Activated CD4-positive, alpha-beta T cell treated with anti-CD3 and anti-CD28 coated beads, Interleukin-2, amount 50 U/mL, for 48 hours (primary cell): ENCODE measurements at places on chromosomes 16 and 17.

DNA sequence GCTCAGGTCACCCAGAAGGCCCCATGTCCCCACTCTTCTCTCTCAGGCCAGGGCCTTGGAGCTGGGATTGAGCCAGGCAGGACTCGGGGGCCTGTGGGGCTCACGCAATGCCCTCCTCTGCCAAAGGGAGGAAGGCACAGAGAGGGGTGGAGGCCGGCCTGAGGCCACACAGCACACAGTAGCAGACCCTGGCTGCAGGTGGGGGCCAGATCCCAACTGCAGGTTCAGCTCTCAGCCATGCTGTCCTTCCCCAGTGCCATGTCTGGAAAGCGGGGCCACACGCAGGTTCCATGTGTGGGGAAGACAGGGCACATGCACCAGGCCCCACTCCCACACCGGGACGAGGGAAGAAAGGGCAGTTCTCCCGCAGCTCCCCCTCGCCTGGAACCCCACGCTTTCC lies 33.3 kb upstream of the ZFPM1 start:
- no peak for DNase-seq

DNA sequence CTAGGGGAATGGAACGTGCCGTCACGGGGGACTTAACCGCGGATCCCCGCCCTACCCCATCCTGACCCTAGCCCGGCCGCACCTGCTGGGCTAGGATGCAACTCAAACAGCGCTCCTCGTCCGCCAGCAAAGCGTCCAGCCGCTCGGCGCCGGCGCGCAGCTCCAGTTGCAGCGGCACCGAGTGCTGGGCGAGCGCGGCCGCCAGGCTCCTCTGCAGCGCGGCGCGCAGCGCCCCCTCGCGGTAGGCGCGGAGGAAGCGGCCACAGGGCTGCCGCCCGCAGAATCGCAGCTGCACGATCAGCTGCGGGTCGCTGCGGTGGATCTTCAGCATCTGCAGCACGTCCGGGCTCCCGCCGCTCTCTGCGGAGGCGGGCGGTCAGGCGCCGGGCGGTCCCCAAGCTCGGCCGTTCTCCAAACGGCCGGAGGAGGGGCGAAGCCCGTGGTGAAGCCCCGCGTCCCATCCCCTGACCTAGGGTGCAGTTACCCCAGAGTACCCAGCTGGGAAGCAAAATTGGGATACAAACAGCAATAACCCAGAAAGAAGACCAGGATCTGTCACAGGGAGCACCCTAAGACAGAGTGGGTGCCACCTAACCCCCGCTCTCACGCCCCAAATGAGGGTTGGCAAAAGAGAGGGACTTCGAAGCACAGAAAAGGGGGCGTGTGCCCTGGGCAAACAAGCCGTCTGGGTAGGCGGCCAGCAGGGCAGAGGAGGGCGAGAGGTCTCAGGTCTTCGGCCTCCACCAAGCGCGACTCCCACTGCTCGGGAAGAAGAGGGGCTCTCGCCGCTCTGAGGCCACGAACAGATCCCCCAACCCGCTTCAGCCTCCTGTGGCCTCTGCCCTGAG lies 4.2 kb downstream of the TRADD start:
- peak; percentile 79 for DNase-seq

GRCh38 chr16:71610936-71611871 lies 14.8 kb upstream of the MARVELD3 start:
- peak; percentile 88 for DNase-seq

GRCh38 chr16:29769507-29769906 lies 8.5 kb upstream of the ZG16 start:
- no peak for DNase-seq

DNA sequence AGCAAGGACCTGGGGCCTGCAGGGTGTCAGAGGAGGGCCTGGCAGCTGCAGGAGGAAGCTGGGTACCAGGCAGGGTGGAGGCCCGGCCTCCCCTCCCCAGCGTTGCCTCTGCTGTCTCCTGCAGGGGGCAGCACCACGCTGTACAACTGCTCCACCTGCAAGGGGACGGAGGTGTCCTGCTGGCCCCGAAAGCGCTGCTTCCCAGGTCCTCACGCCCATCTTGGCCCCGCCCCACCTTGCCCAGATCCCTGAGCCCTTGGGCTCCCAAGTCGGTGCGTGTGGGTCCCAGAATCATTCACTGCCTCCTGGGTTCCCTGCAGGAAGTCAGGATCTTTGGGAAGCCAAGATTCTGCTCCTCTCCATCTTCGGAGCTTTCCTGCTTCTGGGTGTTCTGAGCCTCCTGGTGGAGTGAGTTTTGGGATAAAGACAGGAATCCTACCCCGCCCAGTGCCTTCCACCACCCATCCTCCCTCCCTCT lies 1.2 kb downstream of the TMEM95 start:
- DNase-seq: peak; percentile 92

- DNase-seq: no peak
Measured at GRCh38 chr16:31134625-31135534, 647 bp downstream of the PRSS8 start.

GRCh38 chr17:51347851-51348584 lies 87.7 kb downstream of the UTP18 start:
- no peak for DNase-seq

GRCh38 chr17:37562016-37562745 lies 47.0 kb downstream of the SYNRG start:
- no peak for DNase-seq

DNA sequence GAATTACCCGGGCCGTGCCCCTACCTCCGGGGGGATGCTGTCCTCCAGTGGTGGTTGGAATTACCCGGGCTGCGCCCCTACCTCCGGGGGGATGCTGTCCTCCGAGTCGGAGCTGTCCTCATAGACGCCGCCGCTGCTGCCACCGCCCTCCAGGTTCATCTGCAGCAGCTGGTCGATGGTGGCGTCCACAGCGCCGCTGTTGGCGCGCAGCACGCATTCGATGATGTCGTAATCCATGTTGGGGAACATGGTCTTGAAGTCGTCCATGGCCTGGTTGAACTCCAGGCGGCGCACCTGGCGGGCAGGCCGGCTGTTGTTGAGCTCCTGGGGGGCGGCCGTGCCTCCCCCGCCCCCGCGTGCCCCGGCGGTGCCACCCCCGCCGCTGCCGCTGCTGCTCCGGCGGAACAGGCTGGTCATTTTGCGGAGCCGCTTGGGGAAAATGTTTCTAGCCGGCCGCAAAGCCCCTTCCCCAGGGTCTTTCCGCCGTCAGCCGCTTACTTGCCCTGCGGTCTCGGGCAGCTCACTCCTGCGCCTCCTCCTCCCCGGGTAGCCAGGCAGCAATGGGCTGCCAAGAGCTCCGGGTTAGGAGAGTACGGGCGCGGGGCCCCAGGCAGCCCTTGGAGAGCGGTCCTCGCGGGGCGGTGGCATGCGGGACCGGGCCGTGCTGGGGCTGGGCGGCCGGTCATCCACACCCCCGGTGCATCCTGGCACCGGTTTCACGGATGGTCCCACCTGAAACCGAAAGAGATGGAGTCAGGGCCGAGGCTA lies 35.5 kb upstream of the MRPS23 start:
- DNase-seq: no peak

- peak; percentile 94 for DNase-seq
Measured at GRCh38 chr17:47831003-47831933, at the start of the genes LRRC46 and MRPL10. Gene LRRC46 (plus strand): TSS chr17:47831670. CDS start chr17:47831990, 320 bp downstream. Gene MRPL10 (minus strand): TSS chr17:47831541. CDS start chr17:47831511, 30 bp downstream.
